ENCODE measurements at places on chromosomes 6 and 20. TPM values are rescaled to one million over a fixed set of nuclear protein-coding genes. Genes with fewer than 3 reads are reported as not detected.

Gene NDUFAF4
- total RNA-seq = 31.3 TPM

Gene PPIL6
- 9.2 TPM for total RNA-seq

- DNase-seq = no peak
Observed at GRCh38 chr6:14966096-14966905, 279.6 kb upstream of the JARID2 start.

DNA sequence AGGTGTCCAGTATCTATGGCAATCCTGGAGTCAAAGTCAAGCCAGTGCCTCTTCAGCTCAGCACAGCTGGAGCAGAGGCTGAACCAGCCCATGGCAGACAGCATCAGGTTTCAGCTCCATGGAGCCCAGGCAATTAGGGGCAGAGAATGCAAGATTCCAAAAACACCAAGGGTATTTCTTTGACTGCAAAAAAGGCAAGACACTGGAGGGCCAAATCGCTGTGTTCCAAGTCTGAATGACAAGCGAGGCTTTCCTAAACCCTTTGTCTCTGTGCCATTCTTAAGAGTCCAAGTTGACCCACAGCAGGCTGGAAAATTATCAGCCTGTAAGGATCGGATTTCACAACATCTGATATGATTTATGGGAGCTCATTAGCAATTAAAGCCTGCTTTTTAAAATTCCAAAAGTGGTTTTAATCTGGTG lies 49.7 kb upstream of the TGM3 start:
- no peak for DNase-seq

Gene GTSF1L
- total RNA-seq = not detected

- DNase-seq = no peak
Observed at GRCh38 chr20:62163986-62164762, 18.7 kb upstream of the MTG2 start.

DNA sequence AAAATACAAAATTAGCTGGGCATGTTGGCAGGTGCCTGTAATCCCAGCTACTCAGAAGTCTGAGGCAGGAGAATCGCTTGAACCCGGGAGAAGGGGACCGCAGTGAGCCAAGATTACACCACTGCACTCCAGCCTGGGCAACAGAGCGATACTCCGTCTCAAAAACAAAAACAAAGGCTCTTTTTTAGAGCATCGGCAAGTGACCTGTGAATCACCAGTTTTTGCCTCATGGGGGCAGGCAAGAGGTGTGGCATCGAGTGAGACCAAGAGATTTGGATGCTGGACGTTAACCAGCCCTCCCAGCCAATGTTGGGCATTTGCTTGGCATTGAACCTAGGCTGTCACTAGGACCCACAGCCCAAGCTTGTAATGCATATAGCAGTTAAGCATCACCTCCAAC lies 14.6 kb upstream of the CDK5RAP1 start:
- DNase-seq = no peak

DNA sequence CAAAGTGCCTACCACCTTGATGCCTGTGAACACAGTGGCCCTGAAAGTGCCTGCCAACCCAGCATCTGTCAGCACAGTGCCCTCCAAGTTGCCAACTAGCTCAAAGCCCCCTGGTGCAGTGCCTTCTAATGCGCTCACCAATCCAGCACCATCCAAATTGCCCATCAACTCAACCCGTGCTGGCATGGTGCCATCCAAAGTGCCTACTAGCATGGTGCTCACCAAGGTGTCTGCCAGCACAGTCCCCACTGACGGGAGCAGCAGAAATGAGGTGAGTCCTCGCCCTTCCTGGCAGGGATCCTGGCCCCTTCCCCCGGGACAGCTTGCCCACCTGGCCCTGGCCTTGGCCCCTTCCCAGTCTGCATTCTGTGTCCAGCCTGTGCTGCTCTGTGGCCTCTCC lies 17.9 kb downstream of the MAVS start:
- DNase-seq = no peak

Gene PI16
- 64.3 TPM for total RNA-seq

Gene TSPO2
- not detected for total RNA-seq

DNA sequence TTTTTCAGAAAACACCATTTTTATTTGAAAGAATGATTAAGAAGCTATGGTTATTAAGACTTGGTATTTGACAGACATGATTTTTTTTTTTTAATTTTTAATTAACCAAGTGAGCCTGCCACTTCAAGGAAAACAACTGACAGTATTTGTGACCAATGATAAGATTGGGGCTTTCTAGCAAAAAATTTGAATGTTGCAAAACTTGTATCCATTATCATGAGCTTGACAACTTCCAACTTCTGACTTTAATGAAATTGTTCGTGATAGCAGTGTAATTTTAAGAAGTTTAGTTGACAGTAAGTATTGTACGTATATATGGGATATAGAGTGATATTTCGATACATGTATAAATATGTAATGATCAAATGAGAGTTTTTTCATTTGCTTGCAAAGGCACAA lies 21.6 kb upstream of the POM121L2 start:
- DNase-seq = no peak

- DNase-seq = no peak
Observed at GRCh38 chr20:56157530-56158203, 90.9 kb upstream of the MC3R start.

Gene VIP
- 49.4 TPM for total RNA-seq

DNA sequence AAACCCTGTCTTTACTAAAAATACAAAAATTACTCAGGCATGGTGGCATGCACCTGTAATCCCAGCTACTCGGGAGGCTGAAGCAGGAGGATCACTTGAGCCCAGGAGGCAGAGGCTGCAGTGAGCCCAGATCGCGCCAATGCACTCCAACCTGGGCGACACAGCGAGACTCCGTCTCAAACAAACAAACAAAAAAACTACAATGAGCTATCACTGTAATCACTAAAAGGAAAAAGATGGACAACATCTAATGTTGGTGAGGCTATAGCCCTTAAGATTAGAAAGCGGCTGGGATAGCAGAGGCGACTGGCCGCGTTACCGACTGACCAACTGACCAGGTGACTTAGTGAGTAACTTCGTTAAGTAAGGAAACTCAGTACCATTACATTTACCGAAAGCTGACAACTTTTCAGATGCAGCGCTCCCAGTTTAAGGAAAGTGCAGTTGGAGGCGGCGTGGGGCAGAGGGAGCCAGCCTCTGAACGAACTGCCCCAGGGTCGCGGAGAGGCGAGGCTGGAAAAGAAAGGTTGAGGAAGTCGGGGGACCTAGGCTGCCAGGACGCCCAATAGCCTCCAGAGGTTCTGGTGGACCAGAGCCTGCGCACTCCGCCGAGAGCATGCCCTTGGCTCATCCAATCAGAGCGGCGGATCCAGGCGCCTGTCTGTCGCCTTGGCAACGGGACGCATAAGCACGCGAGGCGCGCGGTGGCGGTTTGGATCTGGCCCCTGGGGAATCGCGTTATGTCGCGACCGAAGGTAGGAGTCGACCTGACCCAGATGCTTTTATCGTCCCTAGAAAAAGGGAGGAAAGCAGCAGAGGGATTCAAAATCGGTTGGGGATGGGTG lies 8.9 kb downstream of the TTLL9 start:
- DNase-seq = peak; percentile 97

DNA sequence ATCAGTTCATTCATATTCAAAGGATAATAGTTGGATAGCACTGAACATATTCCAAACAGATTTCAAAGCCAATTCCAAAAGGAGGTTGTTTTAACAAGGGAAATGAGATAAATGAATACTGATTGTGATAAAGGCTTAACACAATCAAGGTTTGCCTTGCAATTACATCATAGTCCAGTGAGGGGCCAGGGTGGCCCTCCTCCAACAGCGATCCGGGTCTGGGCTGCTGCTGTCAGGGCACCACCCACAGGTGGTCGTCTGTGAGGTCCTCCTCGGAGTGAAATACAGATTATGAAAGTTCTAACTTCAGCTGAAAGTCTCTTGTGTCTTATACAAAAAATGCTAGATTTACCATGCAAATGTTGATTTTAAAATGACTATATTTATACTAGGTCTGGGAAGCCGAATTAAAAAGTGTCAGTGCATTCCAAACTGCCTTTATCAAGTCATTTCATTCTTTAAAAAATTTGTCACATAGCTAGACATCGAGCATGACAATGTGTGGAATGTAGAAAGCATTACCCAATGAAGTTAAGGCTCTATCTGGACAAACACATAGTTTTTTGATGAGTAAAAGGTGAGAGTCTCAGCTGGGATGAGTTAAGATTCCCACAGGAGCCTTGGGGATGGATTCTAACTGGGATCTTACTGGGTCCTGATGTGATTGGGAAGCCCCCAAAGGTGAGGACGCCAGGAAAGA lies 65.9 kb upstream of the SLC22A23 start:
- no peak for DNase-seq

GRCh38 chr6:101482606-101483005 lies 89.1 kb downstream of the GRIK2 start:
- DNase-seq = no peak

Gene KHDC1
- 1.3 TPM for total RNA-seq

Gene FRS3
- total RNA-seq = 5.0 TPM

DNA sequence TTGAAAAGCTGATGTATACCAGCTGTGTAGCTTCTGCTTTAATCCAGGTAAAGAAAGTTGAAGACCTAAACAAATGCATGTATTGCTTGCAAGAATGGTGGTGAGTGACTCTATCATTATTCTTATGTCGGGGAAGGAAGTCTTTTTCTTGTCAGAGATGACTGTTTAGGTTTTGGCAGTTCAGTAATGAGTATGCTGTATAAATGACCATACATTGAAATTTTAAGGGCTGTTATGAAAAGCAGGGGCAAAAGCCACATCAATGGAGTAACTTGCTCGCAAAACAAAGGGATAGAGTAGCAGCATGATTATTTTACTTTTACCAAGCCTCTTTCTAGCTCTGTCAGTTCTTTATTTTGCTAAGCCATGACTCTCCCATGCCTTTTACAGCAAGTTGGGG lies 55.9 kb upstream of the NUP153 start:
- DNase-seq = no peak

Gene ARFGEF3
- 3.3 TPM for total RNA-seq

DNA sequence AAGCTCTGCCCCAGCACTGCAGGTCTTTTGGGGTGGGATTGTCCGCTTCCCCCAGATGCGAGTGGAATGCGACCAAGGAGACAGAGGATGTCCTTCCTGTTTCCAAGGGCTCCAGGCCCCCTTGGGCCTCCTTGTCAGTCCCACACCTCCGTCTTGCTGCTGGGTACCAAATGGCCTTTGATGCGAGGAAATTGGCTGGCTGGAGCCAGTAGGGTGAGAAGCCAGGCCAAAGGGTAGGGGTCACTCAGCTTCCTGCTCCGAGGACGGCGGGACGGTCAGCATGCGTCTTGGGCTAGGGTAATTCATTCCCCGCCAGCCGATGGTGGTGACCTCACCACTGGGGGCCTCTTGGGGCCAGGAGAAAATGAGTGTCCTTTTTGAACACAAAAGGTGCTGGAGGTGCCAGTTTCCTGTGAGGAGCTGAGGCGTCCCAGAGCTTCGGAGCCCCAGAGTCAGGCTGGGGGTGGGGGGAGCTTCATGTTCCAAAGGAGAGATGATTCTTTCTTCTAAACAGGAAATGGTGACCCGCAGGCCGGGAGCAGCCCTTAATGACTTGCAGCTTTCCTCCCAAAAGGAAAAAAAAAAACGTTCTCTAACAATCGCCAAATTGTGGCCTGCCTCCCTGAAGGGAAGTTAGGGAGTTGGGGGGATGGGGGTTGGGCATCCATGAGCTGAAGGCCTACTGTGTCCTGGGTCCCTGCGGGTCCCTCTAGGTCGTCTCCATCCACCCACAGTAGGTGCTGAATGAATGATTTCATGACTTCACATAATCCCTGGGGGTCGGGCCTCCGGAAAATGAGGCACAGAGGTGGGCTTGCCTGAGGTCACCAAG lies 6.7 kb downstream of the SNAI1 start:
- no peak for DNase-seq

Gene DDX43
- 0.80 TPM for total RNA-seq

DNA sequence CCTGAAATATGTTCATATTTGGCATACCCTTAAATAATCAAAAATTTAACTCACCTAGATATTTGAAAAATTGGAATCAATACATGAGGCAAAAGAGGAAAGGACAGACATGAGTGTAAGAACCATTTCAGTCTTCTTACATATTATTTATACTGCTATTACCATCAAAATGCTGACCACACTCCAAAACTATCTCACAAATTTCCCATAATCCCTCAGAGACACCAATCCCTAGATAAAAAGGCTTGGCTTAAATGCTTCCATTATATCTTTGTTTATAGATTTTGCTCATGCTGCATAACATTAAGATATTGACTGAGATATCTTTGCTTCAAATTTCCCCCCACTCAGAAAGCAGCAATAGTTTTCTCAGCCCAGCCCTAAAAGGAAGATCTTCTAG lies 11.7 kb upstream of the NT5DC1 start:
- DNase-seq = no peak

DNA sequence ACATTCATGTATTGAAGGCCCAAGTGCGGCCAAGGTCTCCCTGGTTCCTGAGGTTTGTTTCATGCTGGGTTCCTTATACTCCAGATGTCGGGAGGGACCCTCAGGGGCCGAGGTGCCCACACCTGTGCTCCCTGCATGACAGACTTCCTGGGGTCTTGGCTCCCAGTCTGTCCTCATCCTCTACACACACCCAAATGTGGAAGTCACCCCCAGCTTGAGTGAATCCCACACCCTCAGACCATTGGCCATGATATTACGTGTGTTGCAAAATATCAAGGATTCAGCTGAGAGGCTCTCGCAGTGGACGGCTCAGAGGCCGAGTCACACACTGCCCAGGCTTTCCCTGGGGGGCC lies 82.2 kb upstream of the DUSP22 start:
- DNase-seq = no peak

Gene NR2E1
- not detected for total RNA-seq

- DNase-seq = no peak
Observed at GRCh38 chr20:46563170-46563859, 12.9 kb upstream of the OCSTAMP start.

- no peak for DNase-seq
Observed at GRCh38 chr6:158251565-158251964, 60.7 kb upstream of the TULP4 start.

DNA sequence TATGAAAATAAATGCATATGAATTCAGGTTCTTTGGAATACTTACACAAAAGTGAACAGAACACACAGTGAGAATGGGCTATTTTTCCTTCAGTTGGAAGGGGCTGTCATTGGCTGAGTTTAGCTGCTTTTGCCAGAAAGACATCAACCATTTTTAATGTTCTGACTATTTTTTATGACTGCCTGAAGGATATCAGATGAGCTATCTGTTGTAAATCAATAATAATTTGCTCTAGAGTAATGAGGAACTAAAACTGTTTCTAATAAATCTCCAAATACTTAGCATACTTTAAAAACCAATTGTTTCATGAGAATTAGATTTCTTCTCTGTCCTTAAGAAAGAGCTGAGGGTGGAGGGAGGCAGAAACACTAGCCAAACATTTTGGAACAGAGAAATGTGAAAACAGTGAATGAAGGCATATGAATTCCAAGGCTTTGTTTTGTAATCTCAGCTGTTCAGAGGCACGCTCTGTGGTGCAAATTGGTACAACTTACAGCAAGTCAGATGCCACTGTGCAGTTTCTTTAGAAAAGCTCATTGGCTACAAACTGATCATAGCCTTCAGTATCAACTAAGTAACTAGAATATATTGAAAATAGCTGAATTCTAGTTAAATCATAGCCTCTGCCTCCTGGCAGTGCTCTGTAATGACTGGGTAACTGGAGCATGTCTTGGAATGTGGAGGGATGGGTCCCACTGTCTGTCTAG lies 228.9 kb upstream of the JAG1 start:
- no peak for DNase-seq

- DNase-seq = no peak
Observed at GRCh38 chr6:79841577-79842375, 105.6 kb downstream of the ELOVL4 start.

GRCh38 chr6:84568971-84569370 lies 195.4 kb downstream of the TBX18 start:
- no peak for DNase-seq
